Thoracic aorta (tissue), 2 donors: ENCODE measurements at places on chromosomes 16 and 17.

DNA sequence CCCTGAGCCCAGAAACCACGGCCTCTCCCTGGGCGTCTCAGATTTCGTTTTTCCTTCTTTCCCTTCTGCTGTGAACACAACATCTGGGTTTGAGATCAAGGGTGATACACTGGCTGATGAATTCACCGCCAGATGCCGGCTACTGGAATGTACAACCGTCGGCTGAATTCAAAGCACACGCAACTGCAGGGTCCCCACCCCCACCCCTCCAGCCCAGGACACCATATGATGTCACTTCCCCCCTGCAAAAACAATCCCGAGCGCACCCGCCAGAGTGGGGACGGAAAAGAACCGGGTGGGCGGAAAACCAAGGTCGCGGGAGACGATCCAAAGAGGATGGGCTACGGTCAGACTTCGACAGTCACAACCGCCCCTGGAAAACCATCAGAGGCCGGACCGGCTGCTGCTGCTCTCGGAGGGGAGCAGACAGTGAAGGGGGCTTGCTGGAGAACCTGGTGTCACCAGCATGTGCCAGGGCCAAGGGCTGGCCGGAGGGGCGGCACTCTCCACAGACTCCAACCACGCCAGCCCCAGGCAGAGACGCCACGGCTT lies 23.3 kb downstream of the CEP295NL start:
- peak; percentile 27 for DNase-seq

DNA sequence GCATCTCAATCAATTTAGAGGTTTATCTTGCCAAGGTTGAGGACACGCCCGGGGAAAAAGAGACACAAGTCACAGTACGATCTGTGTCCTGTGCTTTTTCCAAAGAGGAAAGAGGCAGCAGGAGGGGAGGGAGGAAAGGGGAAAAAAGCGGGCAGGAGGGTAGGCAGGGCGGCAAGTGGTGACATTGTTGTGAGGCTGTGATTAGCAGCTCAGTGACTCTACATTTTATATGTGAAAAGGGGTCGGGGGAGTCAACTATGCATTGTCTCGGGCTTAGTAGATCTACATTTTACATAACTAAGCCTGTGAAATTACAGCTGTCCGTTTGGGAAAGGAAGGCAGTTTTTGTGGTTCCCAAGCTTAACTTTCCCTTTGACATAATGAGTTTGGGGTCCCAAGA lies 22.2 kb upstream of the RIPOR1 start:
- DNase-seq = no peak

DNA sequence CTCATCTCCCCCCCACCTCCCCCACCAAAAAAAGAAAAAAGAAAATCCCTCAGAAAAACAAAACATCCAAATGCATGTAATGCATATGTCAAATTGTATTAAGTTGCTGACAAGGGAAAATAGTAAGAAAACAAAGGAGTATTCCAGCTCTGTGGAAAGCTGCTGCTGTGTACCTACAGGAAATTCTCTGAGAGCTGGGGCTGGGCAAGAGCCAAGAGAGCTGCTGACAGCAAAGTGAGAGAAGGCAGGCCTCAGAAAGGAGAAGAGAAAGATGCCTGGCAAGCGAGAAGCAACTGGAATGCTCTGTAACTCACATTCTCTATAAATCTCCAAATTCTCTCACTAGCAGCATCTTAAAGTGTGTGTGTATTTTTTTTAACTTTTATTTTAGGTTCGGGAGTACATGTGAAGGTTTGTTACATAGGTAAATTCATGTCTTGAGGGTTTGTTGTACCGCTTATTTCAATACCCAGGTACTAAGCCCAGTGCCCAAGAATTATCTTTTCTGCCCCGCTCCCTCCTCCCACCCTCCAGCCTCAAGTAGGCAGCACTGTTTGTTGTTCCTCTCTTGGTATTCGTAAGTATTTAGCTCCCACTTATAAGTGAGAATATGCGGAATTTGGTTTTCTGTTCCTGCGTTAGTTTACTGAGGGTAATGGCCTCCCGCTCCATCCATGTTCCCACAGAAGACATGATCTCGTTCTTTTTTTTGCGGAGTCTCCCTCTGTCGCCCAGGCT lies 24.4 kb downstream of the CNTROB start:
- no peak for DNase-seq

GRCh38 chr17:7767405-7768021 lies 50.0 kb downstream of the DNAH2 start:
- no peak for DNase-seq

- DNase-seq = no peak
Observed at GRCh38 chr16:19304750-19305149, 19.2 kb downstream of the CLEC19A start.

GRCh38 chr16:10370096-10370726 lies 15.7 kb upstream of the ATF7IP2 start:
- no peak for DNase-seq

- peak; percentile 86 for DNase-seq
Observed at GRCh38 chr17:40068917-40069750, 6.4 kb downstream of the THRA start.

DNA sequence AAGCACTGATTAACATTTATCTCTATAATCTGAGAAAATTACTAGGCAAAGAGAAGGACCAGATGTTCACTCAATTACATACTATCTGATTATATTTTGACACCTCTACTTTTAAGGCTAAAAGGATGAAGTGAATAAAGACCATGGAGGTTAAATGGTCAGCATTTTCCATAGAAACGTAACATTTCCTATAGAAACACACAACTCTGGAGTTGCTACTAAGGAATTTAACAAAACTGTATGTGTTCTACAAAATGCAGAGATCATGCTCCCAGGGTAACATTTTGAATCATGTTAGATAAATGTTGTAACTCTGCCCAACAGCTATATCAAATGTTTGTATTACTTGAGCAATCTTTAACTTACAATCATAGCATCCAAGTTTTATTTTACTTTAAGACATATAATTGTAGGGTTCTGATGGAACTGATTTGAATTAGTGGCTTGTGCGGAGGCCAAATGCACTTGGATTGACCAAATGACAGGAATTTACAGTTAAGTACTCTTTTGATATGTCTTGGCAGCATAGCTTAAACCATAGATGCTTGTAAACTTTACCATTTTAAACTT lies 97.7 kb downstream of the RPGRIP1L start:
- no peak for DNase-seq

DNA sequence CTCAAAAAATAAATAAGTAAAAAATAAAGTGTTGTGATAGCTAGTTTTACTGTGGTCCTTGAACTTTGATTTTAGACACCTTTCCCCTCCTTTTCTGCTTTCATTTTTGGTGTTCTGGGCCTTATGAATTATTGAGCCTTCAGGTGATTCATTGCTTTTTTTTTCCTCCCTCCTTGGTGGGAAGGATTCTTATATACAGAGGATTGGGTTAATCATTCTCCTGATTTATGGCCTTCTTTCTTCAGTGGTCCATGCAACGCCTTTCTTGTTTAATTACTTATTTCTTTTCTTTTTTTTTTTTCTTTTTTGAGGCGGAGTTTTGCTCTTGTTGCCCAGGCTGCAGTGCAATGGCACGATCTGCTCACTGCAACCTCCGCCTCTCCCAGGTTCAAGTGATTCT lies 8.0 kb upstream of the MYL4 start:
- DNase-seq = no peak

- no peak for DNase-seq
Observed at GRCh38 chr16:381012-381788, 578 bp downstream of the PGAP6 start.

DNA sequence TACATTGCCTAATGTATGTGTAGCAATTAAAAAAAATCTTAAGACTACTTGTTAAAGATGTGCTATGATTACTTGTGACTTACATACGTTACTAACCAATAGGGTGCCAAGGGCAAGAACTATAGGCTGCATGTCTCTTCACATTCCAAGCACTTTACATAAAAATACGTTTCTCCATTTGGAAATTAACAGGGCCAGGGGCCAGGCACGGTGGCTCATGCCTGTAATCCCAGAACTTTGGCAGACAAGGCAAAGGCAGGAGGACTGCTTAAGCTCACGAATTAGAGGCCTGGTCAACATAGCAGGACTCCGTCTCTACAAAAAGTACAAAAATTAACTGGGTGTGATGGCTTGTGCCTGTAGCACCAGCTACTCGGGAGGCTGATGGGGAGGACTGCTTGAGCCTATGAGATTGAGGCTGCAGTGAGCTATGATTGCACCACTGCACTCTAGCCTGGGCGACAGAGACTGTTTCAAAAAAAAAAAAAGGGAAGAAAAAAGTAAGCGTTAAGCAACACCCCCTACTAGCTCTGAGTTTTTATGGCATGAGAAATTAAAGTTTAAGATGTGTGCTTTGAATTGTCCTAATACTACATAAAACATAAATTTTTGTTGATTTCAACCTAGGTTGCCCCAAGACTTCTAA lies 12.3 kb downstream of the PSMD12 start:
- DNase-seq = no peak

DNA sequence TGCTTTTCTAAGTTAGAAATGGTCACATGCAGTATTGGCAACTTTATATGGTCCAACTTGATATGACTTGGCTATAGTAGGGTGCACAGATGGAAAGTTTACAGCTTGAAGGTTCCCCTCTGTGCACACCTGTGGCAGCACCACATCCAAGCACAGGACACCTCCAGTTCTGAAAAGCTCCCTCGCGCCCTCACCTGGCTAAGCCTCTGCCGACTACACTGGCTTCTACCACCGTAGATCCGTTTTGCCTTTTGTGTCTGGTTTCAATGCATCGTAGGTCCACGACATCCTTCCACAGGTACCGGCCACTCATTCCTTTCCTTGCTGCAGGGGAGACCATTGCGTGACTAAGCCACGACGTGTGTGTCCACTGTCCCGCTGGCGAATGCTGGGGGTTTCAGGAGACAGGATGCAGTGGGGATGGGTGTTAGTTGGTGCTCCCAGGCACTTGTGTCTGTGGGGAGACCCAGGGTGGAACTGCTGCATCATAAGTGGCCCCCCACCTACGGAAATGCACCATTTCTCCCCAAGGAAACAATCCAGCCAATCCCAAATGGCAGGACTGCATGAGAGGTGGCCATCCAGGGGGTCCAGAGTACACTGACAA lies 4.9 kb upstream of the RASD1 start:
- DNase-seq = no peak

DNA sequence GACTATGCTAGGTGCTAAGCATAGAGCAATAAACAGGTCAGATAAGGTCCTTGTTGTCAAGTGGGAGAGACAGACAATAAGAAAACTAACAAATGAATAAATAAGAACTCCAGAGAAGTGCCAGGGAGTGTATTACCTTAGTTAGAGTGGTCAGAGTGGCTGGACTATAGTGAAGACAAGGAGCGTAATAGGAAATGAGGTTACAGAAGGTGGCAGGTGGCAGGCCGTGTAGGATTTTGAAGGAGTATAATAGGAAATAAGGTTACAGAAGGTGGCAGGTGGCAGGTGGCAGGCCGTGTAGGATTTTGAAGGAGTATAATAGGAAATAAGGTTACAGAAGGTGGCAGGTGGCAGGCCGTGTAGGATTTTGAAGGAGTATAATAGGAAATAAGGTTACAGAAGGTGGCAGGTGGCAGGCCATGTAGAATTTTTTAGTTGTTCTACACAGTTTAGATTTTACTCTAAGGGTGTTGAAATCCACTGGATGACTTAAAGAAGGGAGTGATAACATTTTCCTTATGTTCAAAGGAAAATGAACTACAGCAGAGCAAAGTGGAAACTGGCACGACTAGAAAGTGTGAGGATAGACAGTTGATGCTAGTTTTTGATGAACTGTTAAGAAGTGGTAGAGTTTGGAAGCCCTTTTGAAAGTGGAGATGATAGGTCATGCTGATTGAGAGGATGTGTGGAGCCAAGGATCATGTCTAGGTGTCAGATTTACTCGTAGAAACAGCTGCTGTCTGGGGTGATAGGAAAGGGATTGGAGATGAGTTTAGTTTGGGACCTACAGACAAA lies 3.6 kb upstream of the KRTAP3-1 start:
- DNase-seq = no peak

DNA sequence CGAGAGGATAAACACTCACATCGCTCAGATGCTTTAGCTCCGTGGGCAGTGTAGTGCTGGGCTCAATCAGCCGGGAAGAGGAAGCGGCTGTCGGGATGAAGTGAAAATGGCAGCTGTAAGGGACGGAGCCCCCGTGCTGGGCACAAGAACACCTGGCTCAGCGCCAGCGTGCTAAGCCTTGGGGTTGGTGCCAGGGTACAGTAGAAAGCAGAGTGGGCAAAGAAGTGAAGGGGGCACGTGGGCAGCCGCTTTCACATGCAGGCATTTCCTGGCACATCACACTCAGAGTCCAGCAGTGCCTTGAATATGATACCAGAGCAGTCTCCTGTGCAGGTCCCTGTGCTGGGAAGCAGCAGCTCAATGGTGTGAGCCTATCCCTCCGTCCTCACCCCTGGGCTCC lies 51.1 kb upstream of the FOXF1 start:
- DNase-seq = no peak

- DNase-seq = no peak
Observed at GRCh38 chr16:4501071-4501478, 24.9 kb downstream of the HMOX2 start.
